ENCODE measurements at places on chromosomes 3 and 15. TPM values are rescaled to one million over a fixed set of nuclear protein-coding genes. Genes with fewer than 3 reads are reported as not detected.
A peak's percentile ranks its signal among the peaks of the same experiment; 100 is the strongest.

- no peak for DNase-seq
Observed at GRCh38 chr3:87674397-87675161, 384.2 kb downstream of the CGGBP1 start.

Gene ONECUT1
- total RNA-seq = not detected

- DNase-seq = no peak
Observed at GRCh38 chr3:171155122-171155700, 128.7 kb upstream of the SLC2A2 start.

DNA sequence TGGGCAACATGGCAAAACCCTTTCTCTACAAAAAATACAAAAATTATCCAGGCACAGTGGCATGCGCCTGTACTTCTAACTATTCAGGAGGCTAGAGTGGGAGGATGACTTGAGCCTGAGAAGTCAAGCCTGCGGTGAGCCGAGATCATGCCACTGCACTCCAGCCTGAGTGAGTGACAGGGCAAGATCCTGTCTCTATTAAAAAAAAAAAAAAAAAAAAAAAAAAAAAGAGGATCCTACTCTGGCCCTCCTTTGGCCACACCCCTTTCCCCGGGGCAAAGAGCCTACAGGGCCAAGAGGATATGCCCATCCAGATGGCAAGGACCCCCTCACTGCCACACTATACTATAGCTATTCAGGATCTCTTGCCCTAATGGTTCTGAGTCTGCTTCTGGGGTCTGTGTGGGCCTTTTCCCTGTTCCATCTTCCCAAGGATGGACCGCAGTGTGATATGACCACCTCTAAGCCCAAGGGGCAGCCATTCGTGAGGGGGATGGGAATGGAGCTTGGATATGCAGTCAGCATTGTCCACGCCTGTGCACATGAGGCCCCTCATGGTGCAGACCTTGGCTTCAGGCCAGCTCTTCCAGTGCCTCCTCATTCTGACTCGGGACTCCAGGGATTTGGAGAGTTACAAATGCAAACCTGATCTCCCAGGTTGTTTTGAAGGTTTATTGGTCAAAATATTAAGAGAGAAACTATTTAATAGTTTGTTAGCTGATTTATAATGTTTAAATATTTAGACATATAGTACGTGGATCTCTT is 7.3 kb downstream of the TYRO3 start:
- no peak for DNase-seq

GRCh38 chr3:178385280-178385952 is 150.8 kb upstream of the KCNMB2 start:
- peak; percentile 34 for DNase-seq

DNA sequence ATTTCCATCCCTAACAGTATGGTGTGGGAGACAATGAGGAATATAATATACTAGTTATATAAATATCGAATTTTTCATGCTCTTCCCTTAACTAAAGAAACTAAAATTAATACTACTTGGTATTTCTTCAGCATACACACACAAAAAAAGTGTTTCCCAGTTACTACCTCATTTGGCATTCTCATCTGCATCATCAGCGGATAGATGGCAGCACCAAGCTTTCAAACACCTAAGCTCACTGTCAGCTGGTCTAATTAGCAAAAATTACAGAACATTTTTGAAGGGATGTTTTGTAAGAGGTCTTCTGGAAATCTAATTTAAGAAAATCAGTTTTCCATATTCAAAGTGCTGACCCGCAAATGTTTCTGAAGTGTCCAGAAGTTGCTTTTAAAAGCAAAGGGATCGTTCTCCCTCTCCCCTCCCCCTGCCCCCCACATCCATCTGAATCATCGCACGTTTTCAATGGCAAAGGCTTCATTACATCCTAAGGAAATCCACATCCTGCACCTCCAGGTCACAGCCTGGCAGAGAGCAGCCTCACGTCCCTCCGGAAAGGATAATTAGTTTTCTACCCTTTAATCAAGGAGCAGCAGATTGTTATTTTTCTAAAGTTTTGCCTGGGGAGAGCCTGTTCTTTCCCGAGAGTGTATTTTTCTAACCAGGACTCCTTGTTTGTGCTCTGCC is 86.1 kb upstream of the SPATA12 start:
- DNase-seq = peak; percentile 80

DNA sequence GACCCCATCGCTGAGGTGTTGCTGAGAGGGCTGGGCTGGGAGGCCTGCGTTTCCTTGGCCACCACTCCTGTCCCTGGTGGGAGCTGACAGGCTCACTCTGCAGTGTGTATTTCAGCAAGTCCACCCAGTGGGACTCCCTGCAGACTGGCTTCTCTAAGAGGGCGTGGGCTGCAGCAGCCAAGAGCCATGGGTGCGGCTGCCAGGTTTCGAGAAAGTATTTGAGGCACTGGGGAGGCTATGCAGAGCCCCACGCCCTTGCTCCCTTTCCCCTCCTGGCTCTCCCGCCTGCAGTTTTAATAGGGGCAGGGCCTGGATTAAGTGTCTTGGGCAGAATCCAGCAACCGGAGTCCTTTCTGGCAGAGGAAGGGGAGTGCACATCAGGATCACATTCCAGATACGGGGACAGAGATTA is 242.1 kb downstream of the THSD4 start:
- DNase-seq = no peak

Gene SLC28A2
- total RNA-seq = 0.08 TPM

Gene UNC13C
- total RNA-seq = 0.03 TPM

DNA sequence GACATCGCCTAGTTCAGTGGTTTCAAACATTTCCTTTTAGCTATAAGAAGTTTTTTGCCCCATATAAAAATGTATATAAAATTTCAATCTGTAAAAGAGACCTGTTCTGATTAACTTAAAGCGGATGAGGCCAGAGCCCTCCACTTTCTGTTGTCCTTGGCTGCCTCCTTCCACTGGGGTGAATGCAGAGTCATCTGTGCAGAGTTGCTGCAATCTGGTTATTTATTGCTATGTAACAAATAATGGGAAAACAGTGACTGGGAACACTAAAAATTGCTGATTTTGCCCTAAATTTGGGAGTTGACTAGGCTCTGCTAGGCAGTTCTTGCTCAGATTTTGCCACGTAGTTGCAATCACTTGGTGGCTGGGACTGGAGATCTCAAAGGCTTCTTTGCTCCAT is 637.8 kb downstream of the GRM7 start:
- DNase-seq = no peak

DNA sequence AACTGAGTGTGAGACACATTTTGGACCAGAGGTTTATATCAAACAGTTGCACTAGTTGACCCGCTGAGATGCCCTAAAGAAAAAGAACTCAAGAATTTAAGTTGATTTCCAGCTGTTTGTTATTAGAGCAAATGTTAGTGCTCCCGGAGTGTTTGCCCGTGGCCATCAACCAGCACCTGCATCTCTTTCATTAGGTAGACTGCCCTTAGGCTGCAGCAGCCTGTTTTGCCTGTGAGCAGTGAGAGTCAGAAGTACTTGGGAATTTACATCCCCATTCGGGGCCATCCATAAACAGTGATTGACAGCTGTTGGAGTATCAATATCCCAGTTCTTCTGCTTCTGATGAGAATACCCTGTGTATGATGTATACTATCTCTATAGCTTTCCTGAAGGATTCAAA is 492.6 kb downstream of the RBMS3 start:
- no peak for DNase-seq

GRCh38 chr3:167723025-167723512 is 11.6 kb downstream of the PDCD10 start:
- DNase-seq = no peak

DNA sequence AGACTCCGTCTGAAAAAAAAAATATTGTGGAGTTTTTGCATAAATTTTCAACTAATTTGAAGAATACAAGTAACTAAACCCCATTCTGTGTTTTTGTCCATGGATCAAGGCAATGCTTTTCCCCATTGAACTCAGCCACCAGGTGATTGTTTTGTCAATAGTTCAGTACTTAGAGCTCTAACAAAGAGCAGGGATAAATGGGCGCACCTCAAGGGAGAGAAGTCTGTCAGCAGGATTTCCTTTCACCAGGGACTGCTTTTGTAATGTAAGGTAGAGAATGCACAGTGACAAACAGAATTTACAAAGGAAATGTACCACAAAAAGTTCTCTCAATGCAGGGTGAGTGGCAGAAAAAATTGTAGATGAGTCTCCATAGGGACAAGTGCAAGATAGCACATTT is 10.8 kb upstream of the ATP13A5 start:
- no peak for DNase-seq

DNA sequence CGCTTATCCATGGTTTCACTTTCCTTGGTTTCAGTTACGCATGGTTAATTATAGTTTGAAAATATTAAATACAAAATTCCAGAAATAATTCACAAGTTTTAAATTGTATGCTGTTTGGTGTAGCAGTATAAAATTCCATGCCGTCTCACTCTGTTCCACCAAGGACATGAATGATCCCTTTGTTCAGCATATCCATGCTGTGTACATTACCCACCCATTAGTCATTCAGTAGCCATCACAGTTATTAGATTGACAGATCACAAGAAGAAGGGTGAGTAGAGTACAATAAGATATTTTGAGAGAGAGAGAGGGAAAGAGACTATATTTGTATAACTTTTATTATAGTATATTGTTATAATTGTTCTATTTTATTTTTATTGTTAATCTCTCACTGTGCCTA is 535.5 kb downstream of the SQOR start:
- DNase-seq = peak; percentile 66

- DNase-seq = no peak
Observed at GRCh38 chr15:58062175-58062574, 3.3 kb downstream of the ALDH1A2 start.

Gene EPHB1
- total RNA-seq = 4.4 TPM

Gene MAGEL2
- not detected for total RNA-seq

- DNase-seq = peak; percentile 60
Observed at GRCh38 chr3:1195947-1196346, 103.1 kb downstream of the CNTN6 start.

DNA sequence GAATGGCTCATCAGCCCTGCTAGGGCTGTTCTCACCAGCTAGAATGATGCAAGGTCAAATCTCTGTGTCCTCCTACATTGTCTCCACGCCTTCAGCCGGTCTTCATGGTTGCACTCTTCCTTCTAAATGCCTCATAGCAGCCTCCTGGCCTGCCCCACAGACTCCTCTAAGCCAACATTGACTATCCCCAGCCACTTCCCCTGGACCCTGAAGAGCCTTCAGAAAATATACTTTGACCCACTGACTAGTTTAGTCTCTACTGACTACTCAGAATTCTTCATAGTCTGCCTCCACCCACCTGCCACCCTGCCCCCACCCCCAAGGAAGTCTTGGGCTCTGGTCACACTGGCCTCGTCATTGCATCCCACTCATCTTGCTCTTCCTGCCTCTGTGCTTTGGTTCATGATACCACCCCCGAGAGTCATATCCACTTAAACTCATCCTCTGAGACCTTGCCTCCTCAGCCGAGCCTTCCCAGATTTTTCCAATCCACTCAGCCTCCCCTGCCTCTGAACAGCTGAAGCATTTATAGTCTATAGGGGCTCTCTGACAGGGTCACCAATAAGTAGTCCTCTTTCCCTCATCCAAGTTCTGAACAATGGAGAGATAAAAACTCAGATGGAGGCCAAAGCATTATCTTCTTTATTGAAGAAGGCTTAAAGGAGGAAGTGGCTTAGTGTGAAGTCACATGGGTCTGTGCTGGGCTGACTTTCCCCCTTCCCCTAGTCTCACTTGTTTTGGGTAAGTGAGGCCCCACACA is 9.5 kb upstream of the DOCK3 start:
- peak; percentile 34 for DNase-seq
